CD14-positive monocyte (primary cell): ENCODE measurements at places on chromosomes 3 and 15.
A peak's percentile ranks its signal among the peaks of the same experiment; 100 is the strongest.

GRCh38 chr15:77650265-77650664, 17.6 kb upstream of the LINGO1 start:
- no peak for DNase-seq

DNA sequence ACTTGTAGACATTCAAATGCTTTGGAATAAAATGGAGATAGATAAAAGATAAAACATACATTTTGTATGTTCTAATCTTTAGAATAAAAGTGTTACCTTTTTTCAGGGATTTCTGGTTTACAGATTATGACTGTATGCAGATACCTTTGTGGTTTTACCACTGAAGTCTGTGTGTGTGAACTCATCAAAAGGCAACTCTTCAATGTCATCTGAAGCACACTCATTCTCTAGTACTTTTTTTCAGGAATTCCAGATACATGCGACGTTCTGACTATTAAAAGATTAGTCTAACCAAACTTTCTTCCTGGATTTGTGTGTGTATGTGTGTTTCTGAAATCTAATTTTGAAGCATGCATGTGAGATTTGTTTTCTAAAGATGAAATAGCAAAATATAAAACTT, 188.6 kb downstream of the NLGN1 start:
- no peak for DNase-seq

DNA sequence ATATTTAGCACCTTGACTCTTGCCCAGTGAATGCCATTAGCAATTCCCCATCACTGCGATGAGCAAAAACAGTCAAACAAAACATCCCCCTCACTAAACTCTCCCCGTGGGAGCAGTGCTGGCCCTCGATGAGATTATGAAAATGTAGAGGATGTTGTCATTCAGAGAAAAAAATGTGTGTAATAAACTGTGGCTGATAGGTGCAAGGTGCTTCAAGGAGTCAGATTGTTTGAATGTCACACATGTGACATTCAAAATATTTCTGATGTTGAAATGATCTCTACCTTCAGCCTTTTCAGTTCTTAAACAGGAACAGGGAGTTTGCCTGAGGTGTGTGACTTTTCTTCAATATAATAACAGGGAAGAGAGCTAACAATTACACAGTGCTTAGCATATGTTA, 281.8 kb upstream of the TRIM42 start:
- no peak for DNase-seq

DNA sequence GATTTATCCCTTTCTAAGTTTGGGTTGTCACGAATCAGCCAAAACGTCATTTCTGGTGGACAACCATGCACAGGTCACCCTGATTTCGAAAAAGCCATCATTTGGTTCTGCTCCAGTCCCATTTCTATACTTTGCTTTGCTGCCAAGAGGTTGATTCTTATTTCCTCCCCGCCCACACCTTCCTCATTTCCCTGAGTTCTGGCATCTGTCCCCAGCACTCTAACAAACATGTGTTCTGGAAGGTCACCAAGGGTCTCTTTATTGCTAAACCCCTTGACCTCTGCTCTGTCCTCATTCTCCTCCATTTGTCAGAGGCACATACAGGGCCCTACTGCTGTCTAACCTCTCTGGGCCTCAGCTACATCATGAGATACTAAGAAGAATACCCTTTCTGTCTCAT, 36.4 kb upstream of the PTPRG start:
- no peak for DNase-seq

GRCh38 chr15:69627548-69628158, 175.0 kb downstream of the RPLP1 start:
- DNase-seq: no peak

- no peak for DNase-seq
Measured at GRCh38 chr3:116135457-116136085, 309.7 kb downstream of the LSAMP start.

DNA sequence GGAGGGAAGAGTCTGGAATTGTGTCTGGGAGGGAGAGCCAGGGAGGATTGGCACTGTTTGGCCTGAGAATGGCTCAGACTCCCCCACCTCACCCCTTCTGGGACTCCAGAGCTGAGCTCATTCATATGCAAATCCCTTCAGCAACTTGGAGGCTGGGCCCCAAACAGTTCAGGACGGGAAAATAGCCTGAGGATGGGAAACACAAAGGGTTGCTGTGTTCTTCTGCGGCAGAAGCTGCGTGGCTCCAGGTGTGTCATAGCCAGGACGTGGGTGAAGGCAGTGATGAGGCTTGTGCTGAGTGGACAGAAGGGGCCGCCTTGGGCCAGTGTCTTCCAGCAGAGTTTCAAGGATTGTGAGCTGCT, 16.6 kb downstream of the MASP1 start:
- DNase-seq: no peak

- DNase-seq: no peak
Measured at GRCh38 chr3:107062787-107063186, 314.5 kb upstream of the CCDC54 start.

- DNase-seq: no peak
Measured at GRCh38 chr3:106288781-106289180, 420.0 kb upstream of the CBLB start.

DNA sequence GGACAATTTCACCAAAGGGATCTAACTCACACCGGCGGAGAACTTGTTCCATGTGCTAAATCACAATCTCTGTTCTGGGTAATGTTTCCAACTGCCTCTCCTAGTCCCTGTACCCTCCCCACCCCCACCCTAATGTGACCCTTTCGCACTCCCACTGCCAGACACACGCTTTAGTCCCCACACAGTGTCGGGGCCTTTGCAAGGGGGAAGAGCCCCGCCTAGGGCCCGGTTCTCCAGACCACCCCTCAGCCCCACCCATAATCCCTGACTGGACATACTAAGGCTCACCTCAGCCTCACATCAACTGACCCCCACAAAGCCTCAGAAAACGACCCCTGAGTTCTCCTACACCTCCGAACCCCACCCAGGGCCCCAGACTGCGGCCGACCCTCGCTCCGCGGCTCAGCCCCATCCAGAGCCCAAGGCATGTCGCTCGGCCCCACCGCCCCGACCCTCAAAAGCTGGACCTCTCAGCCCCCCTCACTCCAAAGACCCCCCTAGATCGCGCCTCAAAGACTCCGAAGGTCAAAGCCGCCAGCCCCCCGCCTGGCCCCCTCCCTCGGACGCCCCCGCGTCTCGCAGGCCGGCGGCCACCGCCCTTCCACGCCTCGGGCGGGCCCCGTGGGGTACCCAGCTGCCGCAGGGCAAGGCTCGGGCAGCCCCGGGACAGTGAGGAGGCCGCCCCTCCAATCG, 72.0 kb upstream of the MAP4 start:
- DNase-seq: no peak

GRCh38 chr3:42115946-42116345, 24.8 kb downstream of the TRAK1 start:
- no peak for DNase-seq

GRCh38 chr3:169699070-169699469, 35.6 kb upstream of the MECOM start:
- DNase-seq: no peak

DNA sequence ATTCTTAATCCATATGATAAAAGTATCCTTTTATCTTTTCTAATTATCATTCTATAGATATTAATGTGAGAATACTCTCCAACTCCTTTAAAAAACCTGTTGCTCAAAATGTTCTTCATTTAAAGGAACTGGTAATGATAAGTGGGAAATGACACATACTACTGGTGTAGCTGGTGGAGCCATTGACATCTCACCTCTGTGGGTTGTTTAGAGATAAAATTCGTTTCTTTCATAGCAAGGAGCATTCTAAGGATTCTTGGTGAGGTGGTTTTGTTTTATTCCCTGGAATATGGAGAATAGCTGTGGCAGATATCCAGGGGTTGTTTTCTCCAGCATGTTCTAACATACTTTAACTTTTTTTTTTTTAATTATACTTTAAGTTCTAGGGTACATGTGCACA, 299.8 kb upstream of the THBS1 start:
- no peak for DNase-seq

- DNase-seq: no peak
Measured at GRCh38 chr3:105402287-105402801, 35.6 kb downstream of the ALCAM start.

DNA sequence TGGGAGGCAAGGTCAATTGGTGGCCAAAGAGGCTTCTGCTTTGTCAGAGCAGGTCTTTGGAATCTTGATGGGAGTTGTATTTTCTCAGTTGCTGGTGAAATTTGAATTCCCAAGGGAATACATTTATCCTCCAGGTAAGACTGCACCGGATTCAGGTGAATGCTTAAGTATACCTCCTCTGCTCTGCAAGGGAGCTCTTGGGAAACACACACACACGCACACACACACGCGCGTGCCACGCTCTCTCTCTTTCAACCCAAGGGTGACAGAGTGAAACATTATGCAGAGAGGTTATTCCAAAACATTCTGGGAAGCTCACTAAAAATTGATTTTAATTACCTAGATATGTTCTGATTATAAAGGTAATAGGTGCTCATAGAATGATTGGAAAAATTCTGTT, 33.7 kb downstream of the ST6GAL1 start:
- no peak for DNase-seq

DNA sequence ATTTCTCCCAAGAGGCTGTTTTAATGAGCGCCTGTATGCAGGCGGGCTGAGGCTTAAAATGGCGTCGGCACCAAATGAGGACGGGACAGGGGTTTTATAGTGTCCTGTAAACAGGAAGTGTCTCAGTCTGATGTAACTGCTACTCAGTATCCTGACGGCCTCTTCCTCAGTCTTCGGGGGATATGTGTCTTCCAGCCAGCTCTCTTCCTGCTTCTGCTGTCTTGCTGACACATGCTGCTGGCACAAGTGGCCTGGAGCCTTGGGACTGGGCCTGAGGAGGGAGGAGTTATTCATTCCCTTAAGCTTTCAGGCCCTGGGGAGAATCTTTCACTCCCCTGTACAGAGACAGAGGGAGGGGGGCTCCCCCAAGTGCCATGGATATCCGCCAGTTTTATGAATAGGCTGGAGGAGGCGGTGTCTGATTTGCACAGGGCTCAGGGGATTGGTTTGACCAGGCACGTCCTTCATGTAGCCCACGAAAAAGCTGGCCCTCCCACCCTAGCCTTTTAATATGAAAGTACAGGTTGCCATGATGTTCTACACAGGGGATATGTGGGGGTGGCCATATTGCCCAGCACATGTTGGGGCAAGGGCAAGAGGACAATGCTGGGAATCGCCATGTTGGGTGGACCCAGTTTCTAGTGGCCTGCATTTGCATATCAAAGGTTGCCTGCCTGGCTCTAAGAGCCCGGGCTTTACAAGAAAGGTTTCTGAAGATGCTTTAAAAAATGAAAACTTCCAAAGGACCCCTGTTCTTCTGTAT, 19.9 kb downstream of the NDUFB4 start:
- peak; percentile 74 for DNase-seq

DNA sequence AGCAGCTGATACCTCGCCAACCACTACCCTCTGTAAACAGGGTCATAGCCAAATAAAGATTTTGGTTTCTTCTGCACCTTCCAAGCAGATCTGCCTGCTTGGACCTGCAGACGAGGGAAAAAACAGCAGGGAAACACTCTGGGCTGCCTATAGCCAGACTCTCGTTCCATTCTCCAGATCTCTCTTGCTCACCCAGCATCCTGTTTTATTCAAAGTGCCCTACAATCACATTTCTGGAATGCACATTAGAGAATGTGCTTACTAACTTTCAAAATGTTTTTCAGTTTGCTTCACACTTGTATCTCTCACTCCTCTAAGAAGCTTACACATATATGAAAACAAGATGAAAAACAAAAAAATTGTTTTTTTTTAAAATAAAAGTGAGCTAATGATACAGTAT, 71.4 kb downstream of the MLH1 start:
- DNase-seq: no peak

GRCh38 chr3:125959317-125960065, 9.5 kb upstream of the ROPN1B start:
- no peak for DNase-seq

GRCh38 chr3:124814620-124815421, 72.3 kb downstream of the ITGB5 start:
- DNase-seq: no peak

DNA sequence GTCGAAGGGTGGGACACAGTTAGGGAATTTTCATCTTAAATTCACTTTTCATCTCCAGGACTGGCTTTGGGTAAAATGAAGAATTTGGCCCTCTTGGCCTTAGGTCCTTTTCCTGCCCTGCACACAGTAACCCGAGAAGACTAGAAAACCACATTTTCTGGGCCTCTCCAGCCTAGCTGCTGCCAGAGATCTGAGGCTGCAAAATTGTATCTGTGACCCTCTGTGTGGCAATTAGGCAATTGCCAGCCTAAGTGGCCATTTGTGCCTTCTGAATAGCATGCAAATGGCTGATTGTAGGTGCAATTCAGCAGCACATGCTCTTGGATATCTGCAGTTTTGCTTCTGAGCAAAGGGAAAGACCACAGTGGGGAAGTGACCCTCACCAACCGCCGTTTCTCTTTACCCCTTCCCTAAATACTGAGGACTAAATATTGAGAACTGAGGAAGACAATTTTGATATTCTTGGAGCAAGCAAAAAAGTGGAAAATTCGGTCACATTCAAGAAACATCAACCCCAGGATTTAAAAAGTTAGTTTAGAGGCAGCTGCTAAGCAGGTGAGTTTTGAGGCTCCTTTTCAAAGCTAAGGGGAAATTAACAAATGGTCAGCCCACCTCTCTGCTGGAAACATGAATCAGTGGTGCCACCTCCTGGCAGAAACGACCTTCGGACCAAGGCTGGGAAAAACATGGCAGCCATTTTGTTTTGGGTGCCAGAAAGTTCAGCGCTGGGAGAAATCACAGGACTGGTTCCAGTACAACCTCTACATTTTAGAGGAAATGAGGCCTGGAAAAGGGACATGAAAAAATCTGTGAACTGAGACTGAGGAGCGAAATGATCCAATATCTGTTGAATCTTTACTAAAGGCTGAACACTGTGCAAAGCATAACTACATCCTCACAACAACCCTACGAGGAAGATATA, 56.6 kb upstream of the PRTG start:
- no peak for DNase-seq
